ENCODE measurements at places on chromosomes 4 and X.
A peak's percentile ranks its signal among the peaks of the same experiment; 100 is the strongest.

DNA sequence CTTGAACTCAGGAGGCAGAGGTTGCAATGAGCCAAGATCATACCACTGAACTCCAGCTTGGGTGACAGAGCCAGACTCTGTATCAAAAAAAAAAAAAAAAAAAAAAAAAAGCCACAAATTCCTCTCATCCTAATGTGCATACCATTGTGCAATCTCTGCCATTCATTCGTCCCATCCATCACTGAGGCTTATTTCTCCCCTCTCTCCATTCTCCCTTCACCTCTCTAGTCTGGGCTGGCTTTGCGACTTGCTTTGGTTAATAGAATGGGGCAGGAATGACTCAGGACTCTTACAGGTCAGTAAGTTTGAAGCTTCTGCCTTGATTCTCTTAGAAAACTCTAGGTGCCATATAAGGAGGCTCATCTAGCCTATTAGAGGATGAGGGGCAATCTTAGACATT, 60.3 kb upstream of the DDX3X start:
- no peak overlapping the region for H3K27ac ChIP-seq
- H3K4me3 ChIP-seq, result no peak overlapping the region
- H3K27me3 ChIP-seq, result no peaks in the 10 kb centered on the region
- H3K4me1 ChIP-seq, result peaks cover 17% of the 10 kb centered on the region

GRCh38 chrX:97556359-97556758, 672.7 kb downstream of the RPA4 start:
- no peak overlapping the region for H3K4me3 ChIP-seq
- no peaks in the 10 kb centered on the region for H3K27me3 ChIP-seq
- H3K27ac ChIP-seq, result no peak overlapping the region

DNA sequence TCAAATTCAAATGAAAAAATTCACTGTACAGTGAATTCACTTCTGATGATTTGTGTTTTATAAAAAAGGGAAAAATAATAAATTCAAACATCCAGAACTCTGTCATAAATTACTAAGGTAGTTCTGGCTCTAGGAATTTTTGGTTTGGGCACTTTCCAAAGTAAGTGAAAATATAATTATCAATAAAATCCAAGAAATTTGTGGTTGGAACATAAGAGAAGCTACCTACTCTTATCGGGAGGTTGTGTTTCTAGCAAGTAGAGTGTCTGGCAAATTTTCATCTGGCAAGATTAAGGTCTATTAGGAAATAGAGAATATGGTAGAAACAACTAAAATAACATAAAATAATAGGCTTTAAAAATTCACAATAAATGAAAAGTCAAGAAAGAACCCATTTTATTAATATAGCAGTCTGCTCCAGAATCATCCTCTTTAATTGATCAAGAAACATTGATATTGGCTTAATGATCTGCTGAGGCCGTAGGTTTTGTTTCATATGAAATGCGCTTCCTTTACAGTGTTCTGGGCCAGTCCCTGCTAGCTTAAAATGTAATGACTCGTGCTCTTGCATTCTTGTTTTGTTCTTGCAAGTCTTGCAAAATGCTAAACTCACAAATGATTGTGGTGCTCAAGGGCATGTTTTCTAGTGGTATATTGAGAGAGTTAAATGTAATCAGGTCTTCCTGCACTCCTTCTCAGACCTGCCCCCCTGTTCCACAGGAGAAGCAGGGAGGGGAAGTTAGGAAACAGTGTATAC, 331.4 kb downstream of the RAPGEF2 start:
- no peak overlapping the region for H3K27ac ChIP-seq
- no peak for DNase-seq
- no peaks in the 10 kb centered on the region for H3K4me1 ChIP-seq
- H3K27me3 ChIP-seq, result no peaks in the 10 kb centered on the region
- H3K4me3 ChIP-seq, result no peak overlapping the region

- no peaks in the 10 kb centered on the region for H3K4me1 ChIP-seq
- no peaks in the 10 kb centered on the region for H3K27me3 ChIP-seq
- H3K36me3 ChIP-seq, result no peaks in the 10 kb centered on the region
- H3K27ac ChIP-seq, result no peak overlapping the region
Measured at GRCh38 chr4:124132161-124132560, 580.4 kb downstream of the ANKRD50 start.

GRCh38 chr4:112379306-112379705, 82.1 kb downstream of the ALPK1 start:
- H3K27me3 ChIP-seq, result no peaks in the 10 kb centered on the region
- H3K27ac ChIP-seq, result no peak overlapping the region
- H3K4me1 ChIP-seq, result no peaks in the 10 kb centered on the region
- H3K4me3 ChIP-seq, result no peak overlapping the region
- DNase-seq, result no peak

GRCh38 chr4:145760176-145760575, 80.2 kb downstream of the C4orf51 start:
- no peaks in the 10 kb centered on the region for H3K27me3 ChIP-seq
- DNase-seq, result no peak
- no peak overlapping the region for H3K27ac ChIP-seq
- H3K4me3 ChIP-seq, result no peak overlapping the region

GRCh38 chrX:37825215-37825842, 22.0 kb downstream of the DYNLT3 start:
- H3K4me3 ChIP-seq, result no peak overlapping the region
- no peaks in the 10 kb centered on the region for H3K36me3 ChIP-seq
- H3K4me1 ChIP-seq, result peaks cover 46% of the 10 kb centered on the region
- no peaks in the 10 kb centered on the region for H3K27me3 ChIP-seq
- H3K27ac ChIP-seq, result peak overlapping the region; percentile 71
- peak; percentile 72 for DNase-seq

Data from DND-41 (cell line).